Renal cortical epithelial cell (primary cell): ENCODE measurements at places on chromosomes 7 and 10. TPM values are rescaled to one million over a fixed set of nuclear protein-coding genes. Genes with fewer than 3 reads are reported as not detected.
A peak's percentile ranks its signal among the peaks of the same experiment; 100 is the strongest.

GRCh38 chr7:118477036-118477435 is 252.5 kb downstream of the ANKRD7 start:
- DNase-seq, result no peak

DNA sequence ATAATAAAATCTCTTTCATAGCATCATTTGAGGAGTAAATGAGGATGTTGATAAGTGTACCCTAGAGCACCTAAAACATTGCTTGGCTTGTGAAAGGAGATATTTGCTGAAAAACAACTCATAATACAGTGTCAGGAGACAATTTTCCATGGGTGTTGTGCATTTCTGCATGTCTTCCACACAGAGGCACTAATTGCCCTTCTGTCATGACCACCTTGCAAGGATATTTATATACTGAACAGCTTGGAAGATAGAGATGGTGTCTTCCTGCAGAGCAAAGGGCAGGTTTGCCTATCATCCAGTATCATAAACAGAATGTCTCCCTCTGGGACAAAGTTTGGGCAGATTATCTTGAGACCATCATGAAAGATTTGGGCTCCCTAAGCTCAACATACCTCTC is 495.2 kb upstream of the LRRN3 start:
- DNase-seq, result no peak

DNA sequence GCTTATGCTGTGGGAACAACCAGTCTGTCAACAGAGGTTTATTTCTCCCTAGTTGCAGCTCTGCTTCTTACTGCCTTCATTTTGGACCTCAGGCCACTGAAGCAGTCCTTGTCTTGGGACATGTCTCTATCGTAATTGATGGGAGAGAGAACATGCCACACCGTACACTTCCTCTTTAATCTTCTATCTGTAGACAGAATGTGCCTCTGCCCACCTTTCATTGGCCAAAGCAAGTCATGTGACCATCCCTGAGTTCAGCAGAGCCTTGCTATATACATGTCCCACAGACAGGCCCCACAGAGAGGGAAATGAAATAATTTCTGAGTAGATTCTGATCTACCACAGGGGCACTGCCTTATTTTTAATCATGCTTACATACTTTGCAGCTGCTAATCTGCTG is 98.0 kb downstream of the KCND2 start:
- DNase-seq, result no peak

GRCh38 chr7:18317941-18318340 is 177.6 kb upstream of the HDAC9 start:
- no peak for DNase-seq

Gene LRRN3
- total RNA-seq, result under 0.01 TPM in 1 of 2 replicates, not detected in the other

DNA sequence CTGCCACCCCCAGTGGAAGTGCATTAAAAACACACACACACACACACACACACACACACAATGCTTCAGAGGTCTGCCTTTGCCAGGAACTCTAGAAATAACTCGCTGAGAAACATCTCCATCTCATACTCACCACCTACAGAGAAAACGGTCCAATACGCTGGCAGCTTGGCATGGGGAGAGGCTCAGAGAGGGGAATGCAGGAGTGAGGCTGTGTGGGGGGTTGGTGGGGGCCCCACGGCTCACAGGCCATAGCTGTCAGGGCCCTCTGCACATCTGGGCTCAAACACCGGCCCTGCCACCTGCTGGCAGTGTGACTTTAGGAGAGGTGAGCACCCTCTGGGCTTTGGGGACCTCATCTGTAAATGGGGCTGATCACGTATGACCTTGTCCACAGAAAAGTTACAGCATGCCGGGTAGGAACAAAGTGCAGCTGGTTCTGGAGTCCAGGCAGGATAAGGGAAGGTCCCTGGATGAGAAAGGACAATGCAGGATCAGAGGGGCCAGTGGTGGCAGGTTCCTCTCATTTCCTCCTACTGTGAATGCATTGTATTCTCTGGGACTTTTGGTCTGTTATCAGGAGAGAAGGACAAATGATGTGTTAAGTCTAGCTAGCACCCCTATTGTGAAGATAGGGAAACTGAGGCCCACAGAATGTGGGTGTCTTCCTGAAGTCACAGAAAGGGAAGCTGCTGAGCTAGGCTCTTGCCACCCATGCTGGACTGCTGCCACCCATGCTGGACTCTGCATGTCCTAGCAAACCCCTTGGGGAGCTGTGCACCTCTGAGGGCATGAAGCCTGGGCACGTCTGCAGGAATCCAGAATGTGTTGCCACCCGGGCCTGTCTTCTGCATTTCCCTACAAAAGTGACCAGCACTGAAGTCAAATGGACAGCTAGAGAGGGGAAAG is 404.6 kb downstream of the RPS24 start:
- no peak for DNase-seq

DNA sequence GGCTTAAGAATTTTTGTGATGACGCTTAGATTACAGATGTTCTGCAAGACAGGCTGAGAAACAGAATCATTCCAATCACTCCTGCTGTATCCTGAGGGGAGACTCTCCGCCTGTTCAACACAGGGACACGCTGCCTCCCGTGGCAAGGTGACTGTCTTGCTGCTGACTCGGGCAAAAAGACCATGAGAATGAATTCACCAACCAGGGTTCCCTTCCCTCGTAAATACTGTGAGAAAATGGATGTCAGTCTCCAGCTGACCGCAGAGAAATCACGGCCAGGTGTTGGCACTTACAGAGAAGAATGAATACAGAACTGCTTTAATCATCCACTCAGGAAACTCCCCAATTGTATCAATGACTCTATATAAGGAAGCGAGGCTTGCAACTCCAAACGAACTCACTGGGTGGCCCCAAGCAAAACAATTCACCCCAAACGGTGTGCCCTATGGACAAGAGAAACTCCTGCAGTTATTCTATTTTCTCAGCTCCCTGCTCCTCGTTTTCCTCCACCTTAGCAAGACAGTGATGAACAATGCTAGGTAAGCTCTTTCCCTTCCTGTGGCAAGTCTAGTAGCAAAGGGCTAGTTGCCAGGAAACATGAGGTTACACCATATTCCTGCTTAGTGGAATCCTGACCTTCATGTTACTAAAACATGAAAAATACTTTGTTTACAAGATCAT is 22.8 kb downstream of the GNA12 start:
- peak; percentile 94 for DNase-seq

DNA sequence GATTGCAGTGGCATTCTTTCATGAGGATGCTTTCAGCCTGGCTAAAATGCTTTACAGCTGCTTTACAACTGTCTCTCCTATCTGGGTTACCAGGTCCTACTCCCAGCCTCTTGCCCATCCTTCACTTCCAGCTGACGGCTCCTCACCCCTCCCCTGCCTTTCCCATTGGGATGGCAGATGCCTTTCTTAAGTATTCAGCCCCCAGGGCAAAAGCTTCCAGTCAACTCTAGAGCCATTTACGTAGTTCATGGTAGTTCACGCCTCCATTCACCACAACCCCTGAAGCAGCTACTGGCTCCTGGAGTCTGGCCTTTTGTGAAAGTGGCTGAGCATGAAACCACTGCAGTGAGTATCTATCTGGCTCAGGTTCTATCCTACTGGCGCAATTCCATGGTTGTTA is 17.2 kb upstream of the BMPER start:
- peak; percentile 49 for DNase-seq
